ENCODE measurements at places on chromosomes 7 and 10. TPM values are rescaled to one million over a fixed set of nuclear protein-coding genes. Genes with fewer than 3 reads are reported as not detected.

Gene CCL26
- 1.00 TPM for total RNA-seq

Gene ADAMTS14
- 0.29 TPM for total RNA-seq

Gene WNT2
- 2.8 TPM for total RNA-seq

Gene ACSL5
- total RNA-seq: 13.9 TPM

Gene DLX5
- total RNA-seq: 21.0 TPM

Gene EPHA1
- 18.0 TPM for total RNA-seq
